PC-3 (cell line): ENCODE measurements at places on chromosomes 7 and 10. TPM values are rescaled to one million over a fixed set of nuclear protein-coding genes. Genes with fewer than 3 reads are reported as not detected.

The CPA4 gene
- 10.1 and 22.1 TPM in 2 replicates for total RNA-seq

- DNase-seq: peak; percentile 49
Measured at GRCh38 chr7:93442478-93443224, 131.9 kb downstream of the CALCR start.

The OGDHL gene
- total RNA-seq: 2.0 and 2.6 TPM in 2 replicates

DNA sequence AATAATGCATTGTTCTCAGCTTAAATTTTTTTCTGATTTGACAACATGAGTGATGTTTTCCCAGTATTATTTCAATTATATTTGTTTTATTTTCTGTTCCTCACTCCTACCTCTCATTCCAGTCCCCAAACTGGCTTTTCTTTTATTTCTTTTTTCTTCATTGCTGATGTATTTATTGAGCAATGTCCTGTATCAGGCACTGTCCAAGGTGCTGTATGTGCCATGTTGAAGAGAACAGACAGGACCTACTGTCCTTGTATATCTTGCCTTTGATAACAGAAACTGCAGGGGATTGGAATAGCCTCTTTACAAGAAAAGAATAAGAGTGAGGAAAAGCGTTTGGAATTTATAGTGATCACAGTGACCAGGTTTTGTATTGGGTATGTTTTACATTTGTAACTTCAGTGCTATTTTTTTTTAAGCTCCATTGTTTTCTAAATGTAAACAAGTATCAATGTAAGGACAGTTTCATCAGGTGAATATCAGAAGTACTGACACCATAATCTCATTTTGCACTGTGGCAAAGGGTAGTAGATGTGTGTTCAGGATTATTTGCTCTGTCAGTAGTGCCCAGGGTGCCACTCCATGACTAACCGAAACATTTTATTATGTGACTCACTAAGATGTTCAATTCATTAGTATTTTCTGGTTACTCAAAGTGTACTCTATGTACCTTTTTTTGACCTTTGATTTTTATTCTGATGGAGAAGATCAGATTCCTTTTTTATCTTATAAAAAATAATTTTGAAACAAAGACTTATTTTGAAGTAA is 15.6 kb upstream of the CLDN12 start:
- peak; percentile 79 for DNase-seq

The TRIM4 gene
- 11.1 and 13.9 TPM in 2 replicates for total RNA-seq

The TRIM50 gene
- not detected in 2 replicates for total RNA-seq

The HOXA2 gene
- 0.07 and 1.8 TPM in 2 replicates for total RNA-seq

DNA sequence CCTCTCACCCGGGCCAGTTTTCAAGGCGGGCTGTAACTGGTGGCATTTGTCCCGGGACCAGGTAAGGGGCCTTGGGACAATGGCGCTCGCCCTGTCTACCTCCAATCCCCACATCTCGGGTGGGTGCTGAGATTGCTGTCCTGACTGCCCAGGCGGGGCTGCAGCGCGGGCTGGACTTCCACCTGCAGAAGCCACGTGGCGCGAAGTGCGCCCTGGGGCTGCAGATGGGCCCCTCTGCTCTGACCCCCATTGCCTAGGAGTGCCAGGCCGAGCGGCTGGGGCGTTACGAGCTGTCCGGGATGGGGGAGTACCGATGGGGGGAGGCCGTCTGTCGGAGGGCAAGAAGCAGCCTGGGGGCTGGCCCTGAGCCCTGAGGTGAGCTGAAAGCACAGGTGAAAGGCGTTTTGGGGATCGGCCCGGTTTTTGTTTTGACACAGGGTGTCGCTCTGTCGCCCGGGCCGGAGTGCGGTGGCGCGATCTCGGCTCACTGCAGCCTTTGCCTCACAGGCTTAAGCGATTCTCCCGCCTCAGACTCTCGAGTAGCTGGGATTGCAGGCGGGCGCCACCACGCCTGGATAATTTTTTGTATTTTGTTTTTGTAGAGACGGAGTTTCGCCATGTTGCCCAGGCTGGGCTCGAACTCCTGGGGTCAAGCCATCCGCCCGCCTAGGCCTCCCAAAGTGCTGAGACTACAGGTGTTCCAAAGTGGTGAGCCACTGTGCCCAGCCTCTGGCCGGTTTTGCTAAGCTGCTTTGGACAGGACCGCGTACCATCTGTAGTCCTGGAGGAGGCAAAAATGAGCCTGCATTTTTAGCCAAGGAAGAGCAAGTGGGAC is at the start of gene SFXN2:
Gene SFXN2, plus strand, starts transcription at position 16 of the 835 bp plus-strand sequence. CDS start 12,001 bp downstream, outside the sequence.
- DNase-seq: peak; percentile 24

GRCh38 chr10:55820478-55820877 is 540.6 kb downstream of the ZWINT start:
- DNase-seq: peak; percentile 53

DNA sequence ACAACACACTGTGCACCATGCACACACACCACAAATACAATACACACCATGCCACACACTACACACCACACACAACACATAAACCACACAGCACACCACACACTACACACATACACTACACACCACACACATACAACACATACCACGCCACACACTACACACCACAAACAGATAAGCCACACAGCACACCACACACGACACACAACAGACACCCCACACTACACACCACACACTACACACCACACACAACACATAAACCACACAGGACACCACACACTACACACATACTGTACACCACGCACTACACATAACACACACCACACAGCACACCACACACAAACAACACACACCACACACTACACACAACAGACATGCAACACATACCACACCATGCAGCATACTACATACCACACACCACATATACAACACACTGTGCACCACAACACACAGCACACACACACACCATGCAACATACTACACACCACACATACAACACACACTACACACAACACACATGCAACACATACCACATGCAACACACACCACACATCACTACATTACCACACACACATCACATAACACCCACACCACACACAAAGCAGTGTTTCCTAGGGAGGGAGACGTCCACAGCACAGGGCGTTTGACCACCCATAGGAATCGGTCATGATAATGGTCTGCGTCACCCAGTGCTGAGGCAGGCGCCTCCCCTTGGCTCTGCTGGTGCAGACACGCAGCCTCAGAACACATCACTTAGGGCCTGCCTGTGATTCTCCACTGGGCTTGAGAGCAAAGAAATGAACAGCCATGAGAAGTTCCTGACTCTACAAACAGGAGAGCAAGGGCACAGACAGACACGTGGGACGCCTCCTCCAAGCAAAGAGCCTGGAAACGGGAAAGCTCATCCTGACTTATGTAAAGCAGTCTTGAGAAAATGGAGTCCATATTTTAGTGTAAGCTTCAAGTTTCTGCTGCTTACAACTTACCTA is 458.3 kb downstream of the PTPRN2 start:
- no peak for DNase-seq

GRCh38 chr7:143960813-143961610 is 6.4 kb downstream of the OR2F1 start:
- no peak for DNase-seq

DNA sequence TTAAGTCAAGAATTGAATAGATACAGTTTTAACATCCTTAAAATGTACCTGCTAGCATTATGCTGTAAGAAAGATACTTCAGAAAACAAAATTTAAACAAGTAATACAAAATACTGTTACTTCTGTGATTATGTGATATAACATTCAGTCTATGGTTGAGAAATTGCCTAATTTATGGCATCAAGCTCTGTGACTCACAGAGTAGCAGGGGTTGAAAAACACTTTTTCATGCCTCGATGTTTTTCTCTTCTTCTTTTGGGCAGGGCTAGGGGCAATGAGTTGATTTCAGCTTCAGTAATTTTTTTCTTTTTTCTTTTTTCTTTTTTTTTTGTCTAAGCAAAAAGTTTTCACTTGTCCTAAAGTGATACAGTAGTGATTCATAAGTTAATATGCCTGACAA is 209.2 kb downstream of the MBL2 start:
- DNase-seq: no peak

DNA sequence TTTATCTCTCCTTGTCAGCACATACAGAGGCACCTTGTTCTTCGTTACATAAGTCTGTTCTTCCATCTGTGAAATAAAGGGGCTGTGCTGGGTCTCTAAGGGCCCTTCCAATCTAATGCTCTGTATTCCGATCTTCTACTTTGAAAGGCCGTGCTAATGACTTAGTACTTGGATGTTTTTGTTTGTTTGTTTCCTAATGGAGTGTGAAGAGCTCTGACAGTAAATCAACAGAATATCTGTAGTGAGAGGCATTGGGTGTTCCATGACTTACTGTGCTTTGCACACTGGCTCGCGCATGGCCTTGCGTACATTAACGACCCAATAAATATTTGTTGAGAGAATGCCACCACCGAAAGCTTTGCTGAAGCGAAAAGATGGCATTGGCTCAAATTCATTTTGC is 162.1 kb downstream of the CHN2 start:
- DNase-seq: no peak

GRCh38 chr7:29116361-29117200 is 29.8 kb downstream of the CPVL start:
- DNase-seq: peak; percentile 51
